Right lobe of liver (tissue), 6 donors: ENCODE measurements at places on chromosomes 5 and 9. TPM values are rescaled to one million over a fixed set of nuclear protein-coding genes. Genes with fewer than 3 reads are reported as not detected.

PPIC gene
- total RNA-seq, result 15.3 TPM

GADD45G gene
- total RNA-seq, result 15.7 TPM

ENTREP1 gene
- 0.35 TPM for total RNA-seq

C8G gene
- total RNA-seq, result 499 TPM

FBN2 gene
- 0.71 TPM for total RNA-seq

LCN15 gene
- total RNA-seq, result not detected

FBP2 gene
- not detected for total RNA-seq

LRRC19 gene
- total RNA-seq, result 0.80 TPM

FAM221B gene
- not detected for total RNA-seq

PLK2 gene
- total RNA-seq, result 10.2 TPM

ZNF366 gene
- total RNA-seq, result 1.8 TPM

TOR4A gene
- 4.5 TPM for total RNA-seq

PCDHGA7 gene
- total RNA-seq, result 0.66 TPM

IFNE gene
- not detected for total RNA-seq

UGT3A2 gene
- not detected for total RNA-seq

GPRIN1 gene
- 0.18 TPM for total RNA-seq

TSSK1B gene
- not detected for total RNA-seq

ADAMTSL2 gene
- total RNA-seq, result 24.8 TPM

RANBP17 gene
- 5.7 TPM for total RNA-seq

TSLP gene
- total RNA-seq, result 0.78 TPM

BAAT gene
- total RNA-seq, result 537 TPM

SPINK6 gene
- total RNA-seq, result not detected

PLEKHG4B gene
- not detected for total RNA-seq

FGFR4 gene
- 68.9 TPM for total RNA-seq

GLDC gene
- 87.2 TPM for total RNA-seq

MEIKIN gene
- total RNA-seq, result 0.55 TPM

PTGR1 gene
- total RNA-seq, result 997 TPM

PALM2AKAP2 gene
- total RNA-seq, result 32.0 TPM

SPATA31C1 gene
- total RNA-seq, result not detected

PCDHB13 gene
- total RNA-seq, result 0.34 TPM

IL9 gene
- total RNA-seq, result not detected

PAEP gene
- total RNA-seq, result not detected

PFN3 gene
- not detected for total RNA-seq

ASPN gene
- total RNA-seq, result 12.1 TPM

PDGFRB gene
- total RNA-seq, result 6.8 TPM

CER1 gene
- not detected for total RNA-seq

UGT3A1 gene
- total RNA-seq, result 14.7 TPM

NOXA1 gene
- total RNA-seq, result 8.0 TPM

HAND1 gene
- not detected for total RNA-seq

ANKRD20A1 gene
- 0.31 TPM for total RNA-seq

AGXT2 gene
- 24.7 TPM for total RNA-seq

DND1 gene
- 0.81 TPM for total RNA-seq
